Activated T-cell treated with anti-CD3 and anti-CD28 coated beads, Interleukin-2, amount 50 U/mL, for 72 hours (primary cell): ENCODE measurements at places on chromosomes 7 and 10.

DNA sequence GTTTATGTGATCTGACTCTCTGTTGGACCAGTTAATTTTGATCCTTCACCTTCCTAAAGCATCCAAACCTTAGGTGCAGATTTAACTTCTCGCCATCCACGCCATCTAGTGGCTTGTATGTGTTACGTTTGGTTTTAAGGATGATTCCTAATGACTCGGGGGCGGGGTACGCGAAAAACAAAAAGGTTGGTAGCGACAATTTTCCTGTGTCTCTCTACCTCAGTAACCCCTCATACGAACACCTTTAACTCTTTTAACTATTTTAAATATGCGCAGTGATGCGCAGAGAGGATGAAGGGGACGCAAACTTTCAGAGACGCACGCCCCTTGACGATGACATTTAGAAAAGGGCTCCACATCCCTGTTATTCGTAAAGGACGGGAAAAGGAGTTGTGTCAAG, 714 bp upstream of the KCND2 start:
- no peak for DNase-seq

- no peak for DNase-seq
These were observed 173.3 kb upstream of the ZNF804B start for GRCh38 chr7:88586219-88586618.

- DNase-seq: no peak
These were observed 229.7 kb upstream of the PITRM1 start for GRCh38 chr10:3402187-3402751.

DNA sequence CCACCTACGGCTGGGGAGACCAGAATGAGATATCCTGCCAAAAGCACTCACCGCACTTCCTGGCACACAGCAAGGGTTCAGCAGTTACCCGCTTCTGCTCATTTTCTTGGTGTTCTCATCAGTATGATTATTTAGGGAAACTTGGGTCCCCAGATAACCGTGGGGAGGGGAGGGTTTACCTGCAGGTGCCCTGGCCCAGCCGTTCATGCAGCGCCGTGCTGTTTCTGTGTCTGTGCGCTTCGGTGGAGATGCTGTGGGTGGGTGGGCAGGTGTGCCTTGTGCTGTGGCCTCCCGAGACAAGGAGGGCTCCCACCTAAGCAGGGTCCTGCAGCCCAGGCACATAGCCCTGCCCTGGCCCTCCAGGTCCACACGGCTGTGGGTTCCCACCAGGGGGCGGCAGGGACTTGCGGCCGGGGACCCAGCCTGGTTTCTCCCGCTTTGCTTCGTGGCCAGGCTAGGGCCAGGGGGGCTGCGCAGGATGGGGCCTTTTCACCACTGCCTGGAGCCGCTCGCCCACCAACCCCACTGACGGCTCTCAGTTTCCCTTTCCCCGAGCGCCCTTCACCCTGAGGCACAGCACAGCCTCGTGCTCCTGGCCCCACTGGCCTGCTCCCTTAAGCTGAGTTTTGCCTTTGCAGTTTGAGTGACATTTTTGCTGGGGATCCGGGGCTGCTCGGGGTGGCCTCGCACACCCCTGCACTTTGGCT, 78.5 kb downstream of the LHPP start:
- peak; percentile 68 for DNase-seq

DNA sequence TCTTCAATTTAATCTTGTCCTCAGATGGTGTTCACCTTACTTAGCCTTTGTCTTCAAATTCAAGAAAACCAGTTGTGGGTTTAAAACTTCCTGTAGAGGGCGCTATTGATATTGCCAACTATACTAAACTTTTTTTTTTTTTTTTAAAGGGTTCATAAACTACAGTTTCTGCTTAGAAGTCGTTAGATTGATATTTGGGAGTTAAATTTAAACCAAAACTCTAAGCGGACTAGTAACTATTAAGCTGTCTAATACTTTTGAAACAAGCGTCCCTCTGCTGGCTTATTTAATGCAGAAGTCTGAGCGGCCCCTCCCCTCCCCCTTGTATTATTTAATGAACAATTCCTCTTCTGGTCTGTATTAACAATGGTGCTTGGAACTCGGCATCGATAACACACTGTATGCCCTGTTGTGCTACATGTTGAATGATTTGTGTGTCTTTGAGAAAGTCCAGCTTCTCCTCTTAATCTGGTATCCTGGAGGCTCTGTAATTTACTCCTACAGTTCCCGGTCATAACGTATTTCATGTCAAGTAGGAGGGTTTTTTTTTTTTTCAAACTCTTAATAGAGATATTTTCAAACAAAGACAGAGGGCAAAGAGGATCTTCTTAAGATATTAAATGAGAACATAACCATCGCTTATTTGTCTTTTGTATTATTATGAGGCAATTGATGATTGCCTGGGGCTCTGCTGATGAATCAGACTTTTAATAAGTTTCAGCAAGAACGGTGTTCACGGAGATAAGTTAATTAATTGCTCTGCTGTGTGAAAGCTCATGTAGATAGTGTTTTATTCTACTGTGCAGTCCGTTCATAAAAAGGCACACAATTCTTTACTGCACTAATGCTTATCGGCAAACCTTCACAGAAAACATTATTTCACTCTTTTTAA, 22.6 kb upstream of the CREB5 start:
- no peak for DNase-seq

GRCh38 chr7:36304099-36304425, 85.6 kb upstream of the ANLN start:
- DNase-seq: no peak

DNA sequence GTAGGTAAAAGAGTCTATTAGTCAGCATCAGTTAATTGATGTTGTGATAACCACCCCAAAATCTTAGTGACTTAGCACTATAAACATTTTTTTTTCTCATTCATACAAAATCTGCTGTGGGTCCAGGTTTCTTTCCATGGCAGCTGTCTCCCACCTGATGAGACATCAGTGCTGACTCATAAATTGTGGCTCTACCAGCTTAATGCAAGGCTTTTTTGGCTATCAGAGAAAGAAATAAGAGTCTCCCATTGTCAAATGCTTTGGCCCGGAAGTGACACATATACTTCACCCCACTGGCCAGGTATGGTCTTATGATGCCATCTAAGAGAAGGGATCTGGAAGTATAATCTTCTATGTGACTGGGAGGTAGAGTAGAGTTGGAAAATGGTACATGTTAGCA, 14.5 kb downstream of the DNAJB9 start:
- DNase-seq: no peak

GRCh38 chr7:142516038-142516501, 233.2 kb upstream of the PRSS1 start:
- DNase-seq: peak; percentile 30

DNA sequence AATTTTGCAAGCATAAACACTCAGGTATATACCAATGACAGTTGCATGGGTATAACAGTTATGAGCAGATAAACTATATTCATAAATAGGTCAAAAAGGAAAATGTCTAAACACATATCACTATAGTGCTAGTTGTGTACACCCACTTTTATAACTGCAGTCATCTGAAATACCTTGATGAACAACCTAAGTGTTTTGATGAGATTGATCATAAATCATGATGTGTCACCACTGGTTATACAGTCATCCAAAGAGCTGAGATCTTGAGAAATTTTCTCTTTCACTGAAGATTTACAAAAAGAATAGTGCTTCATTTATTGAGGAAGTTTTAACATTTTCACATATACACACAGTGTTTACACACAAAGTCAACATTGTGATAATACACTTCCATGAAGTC, 78.6 kb upstream of the SLC25A13 start:
- DNase-seq: no peak
